ENCODE measurements at places on chromosomes 5 and 9.

- DNase-seq: no peak
Observed at GRCh38 chr9:131951905-131952304, 127.8 kb downstream of the MED27 start.

DNA sequence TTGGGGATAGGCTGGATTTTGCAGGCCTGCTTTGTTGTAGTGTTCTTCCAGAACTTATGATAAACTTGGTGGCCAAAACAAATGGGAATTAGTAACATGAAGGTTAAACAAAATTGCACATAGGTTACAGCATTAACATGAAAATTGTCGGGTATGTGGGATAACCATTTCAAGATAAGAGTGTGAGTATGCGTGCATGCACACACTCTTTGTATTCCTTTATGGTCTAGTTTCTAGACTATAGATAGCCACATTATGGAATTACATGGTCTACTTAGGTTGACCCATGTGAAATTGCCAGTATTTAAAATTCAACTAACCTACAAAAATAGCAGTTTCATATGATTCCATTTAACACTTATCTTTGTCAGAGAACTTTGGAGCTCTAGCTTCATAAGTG, 1.4 kb downstream of the HMGCR start:
- DNase-seq: no peak

GRCh38 chr5:154355129-154355611, 90.6 kb upstream of the SAP30L start:
- DNase-seq: no peak

DNA sequence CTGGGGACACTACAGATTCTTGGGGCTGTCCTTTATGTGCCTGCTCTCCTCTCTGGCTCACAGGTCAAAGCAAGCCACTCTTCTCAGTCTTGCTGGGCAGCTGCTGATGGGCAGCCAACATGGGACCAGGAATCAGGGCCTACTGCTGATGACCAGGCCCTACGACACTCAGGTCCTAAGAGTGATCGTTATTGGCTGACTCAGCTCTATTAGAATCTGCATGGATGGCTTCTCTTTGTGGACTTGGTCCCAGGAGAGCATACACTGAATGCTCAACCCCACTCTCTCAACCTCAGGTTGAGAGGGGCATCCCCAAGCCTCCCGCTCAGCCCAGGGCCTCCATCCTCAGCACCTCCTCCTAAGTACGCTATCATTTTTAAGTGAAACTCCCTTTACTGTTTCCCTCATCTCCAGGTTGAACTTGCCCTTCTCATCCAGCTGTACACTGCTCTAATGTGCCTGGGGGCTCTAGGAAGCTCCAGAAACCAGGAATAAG, 250.8 kb upstream of the PANK3 start:
- no peak for DNase-seq

DNA sequence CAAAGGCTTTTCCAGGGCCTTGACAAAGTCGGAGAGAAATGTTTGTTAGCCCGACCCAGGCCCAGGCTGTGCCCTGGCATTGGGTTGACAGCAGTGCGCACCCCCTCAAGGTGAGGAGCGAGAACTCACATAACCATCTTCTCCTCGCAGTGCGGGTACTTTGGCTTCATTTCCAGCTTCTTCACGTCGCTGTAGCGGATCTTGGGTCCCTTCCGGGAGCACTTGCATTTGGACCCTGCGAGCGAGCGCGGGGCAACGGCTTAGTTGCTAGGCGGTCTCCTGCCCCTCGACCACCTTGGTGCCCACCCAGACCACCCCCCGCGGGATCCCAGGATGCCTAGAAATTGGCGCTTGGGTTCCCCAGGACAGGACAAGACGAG, 496 bp downstream of the CXCL14 start:
- DNase-seq: no peak

DNA sequence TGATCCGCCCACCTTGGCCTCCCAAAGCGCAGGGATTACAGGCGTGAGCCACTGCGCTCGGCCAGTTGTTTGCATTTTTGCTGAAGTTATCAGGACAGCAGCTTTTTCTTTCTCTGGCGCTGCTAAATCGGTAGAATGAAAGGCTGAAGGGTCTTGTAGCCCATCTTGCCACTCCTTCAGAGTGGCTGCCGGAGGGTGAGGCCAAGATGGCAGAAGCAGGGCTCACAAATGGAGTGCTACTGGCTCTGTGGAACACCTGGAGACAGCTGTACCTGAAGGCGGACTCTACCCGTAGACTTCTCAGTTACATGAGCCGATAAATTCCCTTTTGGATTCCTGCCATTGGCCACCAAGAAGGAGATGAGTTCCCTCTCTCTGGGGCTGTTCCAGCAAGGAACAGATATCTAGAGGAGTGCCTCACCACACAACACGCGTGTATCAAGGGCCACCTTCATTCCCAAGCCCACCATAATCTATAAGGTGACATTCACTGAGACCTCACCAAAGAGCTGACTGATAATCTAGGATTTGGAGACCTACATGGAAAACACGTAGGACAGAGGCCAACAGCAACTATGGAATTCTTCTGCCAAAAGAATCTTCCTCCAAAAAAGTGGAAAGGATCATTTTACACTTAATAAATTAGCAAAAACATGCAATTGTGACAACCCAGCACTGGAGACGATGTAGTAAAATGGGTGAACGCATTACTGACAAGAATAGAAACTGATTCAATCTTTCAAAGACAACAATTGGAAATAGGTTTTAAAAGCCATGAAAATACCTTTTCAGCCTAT, 21.8 kb downstream of the STK10 start:
- no peak for DNase-seq

GRCh38 chr5:148457183-148457620, 73.4 kb downstream of the FBXO38 start:
- DNase-seq: peak; percentile 37

- no peak for DNase-seq
Observed at GRCh38 chr9:22623236-22623635, 176.6 kb downstream of the DMRTA1 start.

DNA sequence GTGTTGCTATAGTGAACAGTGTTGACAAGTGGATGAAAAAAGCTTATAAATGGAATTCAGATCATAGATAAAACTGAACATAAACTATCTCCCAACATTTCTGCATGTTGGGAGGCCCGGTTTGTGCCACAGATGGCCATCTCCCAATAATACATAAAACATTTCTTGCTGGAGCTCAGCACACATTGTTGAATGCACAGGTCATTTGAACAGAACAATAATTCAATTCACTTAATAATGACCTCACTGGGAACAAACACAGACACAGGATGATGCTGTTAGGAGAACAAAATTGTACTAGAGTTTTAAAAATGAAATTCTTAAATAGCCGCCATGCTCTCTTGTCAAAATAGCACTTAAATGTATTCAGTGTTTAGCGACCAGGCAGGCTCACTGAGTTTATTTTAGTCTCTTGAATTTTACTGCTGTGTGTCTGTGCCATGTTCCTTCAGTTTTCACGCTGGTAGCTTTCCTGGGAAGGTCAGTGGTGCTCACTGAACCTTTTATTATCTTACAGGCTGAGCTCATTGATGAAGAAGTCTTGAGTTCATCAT, 85.0 kb upstream of the SSBP2 start:
- no peak for DNase-seq

- DNase-seq: no peak
Observed at GRCh38 chr9:28203036-28203435, 629.8 kb upstream of the C9orf72 start.

DNA sequence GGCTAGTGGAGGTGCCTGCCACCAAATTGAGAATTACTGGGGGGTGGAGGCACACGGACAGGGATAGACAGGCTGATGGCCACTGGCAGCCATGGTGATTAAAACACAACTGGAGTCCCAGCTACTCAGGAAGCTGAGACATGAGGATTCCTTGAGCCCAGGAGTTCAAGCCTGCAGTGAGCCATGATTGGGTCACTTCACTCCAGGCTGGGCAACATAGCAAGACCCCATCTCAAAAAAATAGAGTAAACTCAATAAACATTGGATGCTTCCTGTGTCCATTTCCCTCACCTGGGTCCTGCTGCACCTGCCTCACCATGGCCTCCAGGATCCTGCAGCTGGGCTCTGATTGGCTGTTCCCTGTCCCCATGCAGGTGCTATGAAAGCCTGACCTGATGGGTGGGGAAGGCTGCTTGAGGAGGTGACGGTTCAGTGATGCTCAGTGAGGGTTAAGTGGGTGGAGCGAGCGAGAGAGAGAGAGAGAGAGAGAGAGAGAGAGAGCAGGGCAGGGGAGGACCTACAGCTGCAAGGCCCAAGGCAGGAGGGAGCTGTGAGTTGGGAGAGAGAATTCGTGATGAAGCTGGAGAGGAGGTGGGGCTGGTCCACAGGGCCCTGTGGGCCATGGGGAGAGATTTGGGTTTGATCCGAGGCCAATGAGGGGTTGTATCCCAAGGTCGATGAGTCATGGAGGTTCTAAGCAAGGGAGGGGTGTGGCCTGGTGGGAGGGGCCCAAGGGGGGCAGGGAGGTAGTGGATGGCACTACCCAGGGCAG, 36.7 kb upstream of the FUBP3 start:
- DNase-seq: no peak

GRCh38 chr5:448766-449090, 5.8 kb downstream of the EXOC3 start:
- DNase-seq: no peak

DNA sequence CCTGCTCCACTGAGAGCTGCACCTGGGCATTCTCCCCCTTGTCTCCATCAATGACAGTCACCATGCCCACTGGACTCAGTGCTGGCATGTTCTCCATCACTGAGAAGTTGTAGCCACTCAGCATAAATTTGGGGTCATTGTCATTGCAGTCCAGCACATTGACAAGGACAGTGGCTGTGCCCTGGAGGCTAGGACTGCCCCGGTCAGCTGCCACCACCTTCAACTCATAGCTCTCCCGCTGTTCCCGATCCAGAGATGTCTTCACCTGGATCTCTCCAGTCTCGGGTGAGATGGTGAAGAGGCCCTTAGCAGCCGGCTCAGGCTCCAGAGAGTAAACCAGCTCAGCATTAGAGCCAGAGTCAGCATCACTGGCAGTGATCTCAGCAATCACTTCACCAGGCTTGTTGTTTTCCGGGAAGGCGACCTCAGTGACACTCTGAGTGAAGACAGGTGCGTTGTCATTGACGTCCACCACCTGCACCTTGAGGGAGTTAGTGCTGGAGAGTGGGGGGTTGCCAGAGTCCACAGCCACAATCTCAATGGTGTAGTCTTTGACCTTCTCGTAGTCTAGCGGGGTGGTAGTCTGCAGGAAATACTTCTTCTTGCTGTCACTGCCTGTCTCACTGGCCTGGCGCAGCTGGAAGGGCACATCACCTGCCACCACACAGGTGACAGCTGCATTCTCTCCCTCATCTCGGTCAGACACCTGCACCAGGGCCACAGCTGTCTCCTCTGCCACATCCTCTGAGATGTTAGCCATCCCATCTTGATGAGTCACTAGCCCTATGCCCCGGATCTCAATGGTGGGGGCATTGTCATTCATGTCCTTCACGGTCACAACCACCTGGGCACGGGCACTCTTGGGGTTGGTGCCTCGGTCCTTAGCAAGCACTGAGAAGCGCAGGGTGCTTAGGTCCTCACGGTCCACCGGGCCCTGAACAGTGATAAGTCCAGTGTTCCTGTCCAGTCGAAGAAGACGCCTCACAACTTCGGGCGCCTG, 13.5 kb downstream of the PCDH1 start:
- no peak for DNase-seq

DNA sequence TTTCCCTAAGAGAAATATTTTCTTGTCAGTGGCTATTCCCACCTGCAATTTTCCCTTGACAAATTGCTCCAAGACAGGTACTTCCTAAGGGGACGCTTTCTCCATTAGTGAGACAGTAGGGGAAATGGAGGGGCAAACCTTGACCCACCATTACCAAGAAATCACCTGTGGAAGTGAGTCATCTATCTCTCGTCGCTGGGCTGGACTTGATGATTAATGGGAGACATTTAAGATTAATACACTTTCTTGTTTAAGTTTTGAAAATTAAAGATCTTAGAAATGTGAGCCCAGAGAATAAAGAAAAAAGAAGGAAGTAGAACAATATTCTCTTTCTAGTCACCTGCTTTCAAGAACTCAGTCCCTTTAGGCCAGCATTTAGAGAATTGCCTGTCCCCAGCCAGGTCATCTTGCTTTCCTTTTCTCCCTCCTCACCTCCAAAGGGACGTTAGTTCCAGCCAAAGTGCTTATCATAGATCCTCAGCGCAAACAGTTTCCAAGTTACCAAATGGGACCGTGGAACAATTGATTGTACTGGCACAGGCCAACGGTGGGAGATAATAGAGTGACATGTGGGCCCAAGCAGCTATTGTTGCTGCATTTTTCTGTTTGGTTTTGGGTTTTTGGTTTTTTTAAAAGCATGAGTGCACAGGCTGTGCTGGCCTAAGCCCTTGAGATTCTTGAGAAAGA, 284.4 kb downstream of the ENC1 start:
- no peak for DNase-seq

- DNase-seq: no peak
Observed at GRCh38 chr9:137032858-137033257, 970 bp upstream of the FUT7 start.

DNA sequence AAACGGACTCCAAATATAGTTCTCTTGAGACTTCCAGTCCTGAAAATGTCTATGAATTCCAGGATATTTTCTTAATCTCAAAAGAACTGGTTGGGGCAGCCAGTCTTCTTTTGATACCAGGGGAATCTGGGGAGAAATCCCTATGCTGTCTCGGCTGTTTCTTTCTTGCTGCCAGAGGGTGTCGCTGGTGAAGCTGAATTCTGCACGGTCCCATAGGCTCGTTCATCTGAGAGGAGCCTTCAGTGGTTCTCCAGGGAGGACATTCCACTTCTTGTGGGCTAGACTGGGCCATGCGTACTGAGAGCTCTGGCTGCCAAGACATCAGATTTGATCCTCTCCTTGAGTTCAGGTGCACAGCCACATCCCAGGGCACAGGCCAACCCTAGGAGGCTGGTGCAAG, 155.0 kb upstream of the CLINT1 start:
- DNase-seq: peak; percentile 29

DNA sequence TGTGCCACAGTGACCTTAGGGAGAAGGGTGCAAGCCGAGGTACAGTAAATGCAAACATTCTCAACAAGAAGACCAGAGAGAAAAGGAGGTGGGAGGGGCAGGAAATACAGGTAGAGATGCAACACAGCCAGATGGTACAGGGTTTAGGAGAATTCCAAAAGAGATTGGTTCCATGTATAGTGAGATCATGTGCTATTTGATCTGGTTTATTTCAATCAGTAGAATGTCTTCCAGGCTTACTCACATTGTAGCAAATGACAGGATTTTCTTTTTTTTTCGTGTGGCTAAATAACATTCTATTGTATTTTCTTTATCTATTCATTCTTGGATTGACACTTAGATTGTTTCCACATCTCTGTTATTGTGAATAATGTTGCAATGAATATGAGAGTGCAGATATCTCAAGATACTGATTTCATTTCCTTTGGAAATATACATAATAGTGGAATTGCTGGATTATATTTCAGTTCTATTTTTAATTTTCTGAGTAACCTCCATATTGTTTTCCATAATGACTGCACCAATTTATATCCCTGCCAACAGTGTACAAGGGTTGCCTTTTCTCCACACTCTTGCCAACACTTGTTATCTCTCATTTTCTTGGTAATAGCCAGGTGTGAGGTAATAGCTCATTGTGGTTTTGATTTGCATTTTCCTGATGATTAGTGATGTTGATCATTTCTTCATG, 107.8 kb upstream of the GAS1 start:
- no peak for DNase-seq

- DNase-seq: no peak
Observed at GRCh38 chr9:126877418-126877817, 17.0 kb downstream of the ZBTB34 start.
